ENCODE measurements at places on chromosomes 7 and 10.

GRCh38 chr10:125020386-125020785 is 78.5 kb downstream of the ZRANB1 start:
- no peak for DNase-seq

- DNase-seq = no peak
Observed at GRCh38 chr10:122402548-122403131, 28.1 kb downstream of the PLEKHA1 start.

GRCh38 chr7:118245267-118246040 is 20.9 kb downstream of the ANKRD7 start:
- DNase-seq = no peak

DNA sequence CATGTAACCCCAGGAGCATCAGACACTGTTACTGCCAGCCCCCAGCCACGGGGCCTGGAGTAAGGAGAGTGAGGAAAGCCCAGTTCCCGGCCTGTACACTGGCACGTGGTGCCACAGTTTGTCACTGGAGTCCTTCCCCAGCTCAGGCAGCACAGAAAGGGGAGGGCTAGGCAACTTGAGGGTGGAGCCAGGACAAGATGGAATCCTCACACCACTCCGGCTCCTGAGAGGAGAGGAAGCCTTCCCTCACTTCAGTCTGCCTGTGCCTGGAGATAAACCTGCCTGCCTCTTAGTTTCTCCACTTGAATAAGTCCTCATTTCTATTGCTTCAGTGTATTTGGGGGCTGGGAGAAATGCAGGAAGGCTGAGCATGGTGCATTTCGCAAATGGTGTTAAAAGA is 176.0 kb downstream of the KIAA1217 start:
- DNase-seq = no peak

- no peak for DNase-seq
Observed at GRCh38 chr7:109635374-109635773, 1065.7 kb downstream of the DNAJB9 start.
